Kasumi-1 (cell line): ENCODE measurements at places on chromosomes 12 and 14.

DNA sequence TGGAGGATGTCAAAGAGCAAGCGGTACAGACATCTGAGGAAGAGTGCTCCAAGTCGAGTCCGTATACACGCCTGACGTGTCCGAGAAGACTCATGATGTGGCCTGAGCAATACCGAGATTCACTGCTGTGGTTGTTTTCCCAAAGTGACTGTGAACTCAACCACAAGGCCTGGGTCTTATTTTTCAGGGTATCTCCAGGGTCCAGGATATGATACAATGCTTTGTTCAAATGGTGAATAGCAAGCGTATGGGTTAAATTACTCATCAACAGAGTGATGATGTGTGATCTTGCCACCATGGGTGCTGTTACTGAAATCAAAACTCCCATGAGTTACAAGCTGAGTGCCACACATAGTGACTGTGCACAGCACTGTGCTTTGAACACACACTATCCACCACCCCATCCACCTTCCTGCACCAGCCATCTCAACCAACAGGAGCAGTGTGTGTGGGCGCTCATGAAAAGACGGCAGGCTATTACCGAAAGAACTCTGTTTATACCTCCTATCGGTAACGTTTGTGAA is 109.6 kb downstream of the BCAT1 start:
- DNase-seq, result no peak

GRCh38 chr14:75446447-75446846 is 18.6 kb downstream of the JDP2 start:
- DNase-seq, result peak; percentile 12

GRCh38 chr12:17148706-17149105 is 542.7 kb upstream of the LMO3 start:
- no peak for DNase-seq

DNA sequence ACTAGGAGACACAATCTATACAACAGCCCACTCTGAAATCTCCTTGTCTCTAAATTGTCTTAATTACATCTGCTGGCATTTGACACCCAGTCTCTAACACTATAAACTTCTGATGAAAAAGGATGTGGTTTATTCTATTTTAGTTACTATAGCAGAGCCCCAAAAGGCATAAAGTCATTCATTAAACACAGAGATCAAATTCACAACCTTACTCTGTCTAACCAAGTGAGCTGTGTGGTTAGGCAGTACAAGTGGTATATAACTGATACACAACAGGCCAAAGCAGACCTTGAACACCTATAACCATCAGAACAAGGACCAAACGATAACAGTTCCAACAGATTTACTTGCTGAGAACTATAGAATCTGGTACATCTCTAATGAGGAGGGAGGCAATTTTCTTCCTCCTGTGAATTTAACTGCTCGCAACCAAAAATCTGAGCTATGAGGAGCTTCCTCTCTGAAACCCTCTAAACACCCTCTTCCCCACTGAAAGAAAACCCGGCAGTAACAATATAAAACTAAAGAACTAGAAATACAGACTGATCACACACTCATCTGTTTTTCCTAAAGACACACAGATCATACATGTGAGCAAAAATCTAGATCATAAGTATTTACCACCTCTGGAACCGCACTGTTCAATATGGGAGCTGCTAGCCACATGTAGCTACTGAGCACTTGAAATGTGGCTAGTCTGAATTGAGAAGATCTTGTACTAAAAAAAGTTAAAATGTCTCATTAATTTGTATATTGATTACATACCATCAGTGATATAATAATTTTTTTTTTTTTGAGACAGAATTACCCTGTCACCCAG is 17.7 kb downstream of the SPPL3 start:
- peak; percentile 38 for DNase-seq

GRCh38 chr14:23566112-23566777 is 1.3 kb downstream of the AP1G2 start:
- DNase-seq, result no peak

DNA sequence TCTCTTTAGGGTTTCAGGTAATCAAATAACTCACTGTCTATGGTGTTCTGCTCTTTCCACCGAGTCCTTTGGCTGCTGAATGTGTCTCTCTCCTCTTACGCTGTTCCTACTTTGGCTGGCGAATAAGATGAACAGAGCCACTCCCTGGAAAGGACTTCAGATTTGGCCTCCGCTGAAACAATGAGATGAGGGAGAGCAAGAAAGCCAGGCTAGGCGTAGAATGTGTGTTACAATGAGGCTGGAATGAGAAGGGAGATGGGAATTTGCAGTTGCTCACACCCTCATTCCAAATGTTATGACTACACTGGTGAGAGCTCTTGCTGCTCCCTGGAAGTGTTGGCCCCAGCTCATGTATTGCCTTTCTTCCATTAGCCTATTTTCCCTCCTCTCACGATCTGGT is at the start of gene MFAP5:
Gene MFAP5, minus strand, starts transcription at position 234 of the 400 bp plus-strand sequence. CDS start 722 bp downstream, outside the sequence.
- DNase-seq, result no peak

DNA sequence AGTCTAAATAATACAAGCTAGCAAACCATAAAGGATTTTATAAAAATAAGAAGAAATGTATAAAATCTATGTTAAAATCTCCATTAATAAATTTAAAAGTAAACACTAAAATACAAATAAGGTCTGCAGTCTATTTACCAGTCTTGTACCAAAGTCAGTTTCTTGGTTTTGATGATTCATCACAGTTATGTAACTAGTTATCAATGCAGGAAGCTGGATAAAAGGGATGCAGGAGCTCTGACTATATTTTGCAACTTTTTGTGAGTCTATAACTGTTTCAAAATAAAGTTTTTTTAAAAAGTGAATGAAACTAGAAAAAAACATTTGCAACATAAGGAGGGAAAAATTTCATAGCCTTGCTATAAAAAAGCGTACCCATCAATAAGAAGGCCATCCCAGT is 151.5 kb downstream of the DERA start:
- no peak for DNase-seq

DNA sequence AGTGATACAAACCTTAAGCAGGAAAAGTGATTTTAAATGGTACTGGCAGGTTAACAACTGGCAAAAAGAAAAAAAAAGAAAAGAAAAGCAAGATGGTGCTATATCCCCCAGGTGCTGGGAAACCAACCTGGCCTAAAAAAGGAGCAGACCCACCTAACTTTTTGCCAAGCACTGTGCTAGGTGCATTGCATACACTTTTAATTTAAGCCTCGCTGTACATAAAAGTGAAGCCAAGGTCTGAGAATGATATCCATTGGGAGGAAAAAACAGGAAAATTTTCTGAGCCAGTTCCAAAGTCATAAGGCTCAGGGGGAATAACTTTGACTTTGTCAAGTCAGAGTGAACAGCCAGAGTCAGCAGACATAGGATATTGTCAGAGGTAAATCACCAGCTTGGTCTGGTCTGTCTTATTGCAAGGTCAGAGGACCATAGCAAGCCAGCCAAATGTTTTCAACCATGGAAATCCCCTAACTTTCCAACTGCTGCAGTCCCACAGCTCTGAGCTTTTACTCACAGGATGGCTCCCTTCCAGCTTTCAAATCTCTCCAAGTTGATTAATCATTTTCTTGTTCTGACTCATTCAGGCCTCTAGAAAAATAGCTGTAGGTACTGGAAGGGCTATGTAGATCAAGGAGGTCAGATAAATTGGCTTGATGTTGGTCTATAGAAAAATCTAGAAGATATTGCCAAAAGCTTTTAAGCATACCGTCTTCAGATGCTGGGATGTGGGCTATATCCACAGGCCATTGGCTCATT is 412.9 kb downstream of the RAD51B start:
- no peak for DNase-seq

GRCh38 chr12:31492599-31493196 is 98.2 kb downstream of the DENND5B start:
- no peak for DNase-seq

- DNase-seq, result no peak
These were observed 73.1 kb downstream of the ADCK1 start for GRCh38 chr14:77872983-77873382.

- no peak for DNase-seq
These were observed 32.3 kb upstream of the PTCSC3 start for GRCh38 chr14:36208690-36209278.

GRCh38 chr12:325906-326305 is 63.2 kb downstream of the KDM5A start:
- no peak for DNase-seq
